ENCODE measurements at places on chromosomes 13 and 19.
A peak's percentile ranks its signal among the peaks of the same experiment; 100 is the strongest.

DNA sequence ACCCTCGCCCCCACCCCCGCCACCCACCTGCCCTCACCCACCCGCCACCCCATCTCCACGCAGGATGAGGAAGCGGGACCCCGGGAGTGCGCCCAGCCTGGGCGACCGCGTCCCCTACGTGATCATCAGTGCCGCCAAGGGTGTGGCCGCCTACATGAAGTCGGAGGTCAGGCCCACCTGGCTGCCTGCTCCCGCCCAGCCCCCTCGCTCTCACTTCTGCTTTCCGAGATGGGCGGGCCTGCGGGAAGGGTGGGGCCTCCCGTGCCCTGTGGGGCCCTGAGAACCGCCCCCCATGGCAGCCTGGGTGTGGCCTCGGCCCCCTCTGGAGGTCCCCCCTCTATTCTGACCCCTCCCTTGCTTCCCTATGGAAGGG lies 3.1 kb upstream of the SPIB start:
- DNase-seq, result no peak

GRCh38 chr19:271856-272255 lies 19.3 kb downstream of the PLPP2 start:
- DNase-seq, result no peak

DNA sequence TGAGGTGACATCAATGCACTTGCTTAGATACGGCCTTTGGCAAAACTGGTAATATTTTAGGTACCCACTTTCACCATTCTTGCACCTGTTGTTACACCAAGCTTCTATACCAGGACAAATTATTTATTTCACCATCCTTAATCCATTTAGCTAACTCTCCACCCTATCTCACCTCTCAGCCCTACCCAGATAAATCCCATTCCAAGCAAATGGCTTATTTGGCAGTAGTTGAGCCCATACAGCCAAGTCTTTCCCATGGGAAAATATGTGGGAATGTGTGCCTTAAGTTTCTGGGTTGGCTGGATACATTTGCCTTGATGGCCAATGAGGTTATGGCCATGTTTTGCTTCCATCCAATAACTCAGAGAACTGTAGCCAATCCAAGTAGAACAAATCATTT lies 551.9 kb downstream of the GPC6 start:
- DNase-seq, result no peak

GRCh38 chr19:51564791-51565190 lies 6.3 kb upstream of the ZNF175 start:
- no peak for DNase-seq

- DNase-seq, result no peak
Observed at GRCh38 chr13:36920616-36921185, 663 bp upstream of the SMAD9 start.

DNA sequence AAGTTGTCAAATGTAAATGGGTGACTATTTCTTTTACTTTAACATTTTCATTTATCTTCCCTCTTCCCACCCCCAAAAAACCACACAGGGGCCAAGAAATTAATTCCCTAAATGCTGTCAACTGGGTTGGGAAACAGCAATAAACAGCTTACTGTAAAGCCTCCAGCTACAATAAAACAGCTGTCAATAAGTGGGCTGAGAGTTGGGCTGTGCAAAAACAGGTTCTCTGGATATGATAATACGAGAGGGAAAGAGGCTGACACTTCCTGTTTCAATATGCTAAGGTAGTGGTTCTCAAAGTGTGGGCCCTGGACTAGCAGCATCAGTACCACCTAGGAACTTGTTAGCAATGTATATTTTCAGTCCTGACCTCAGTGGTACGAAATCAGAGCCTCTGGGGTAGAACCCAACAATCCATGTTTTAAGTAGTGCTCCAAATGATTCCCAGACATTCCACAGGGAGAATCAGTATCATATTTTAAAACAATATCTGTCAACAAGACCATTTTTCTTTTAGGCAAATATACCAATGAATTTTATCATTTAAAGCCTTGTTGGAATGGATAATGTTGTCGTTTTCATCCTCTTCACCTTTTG lies 8.4 kb downstream of the PCDH9 start:
- no peak for DNase-seq

DNA sequence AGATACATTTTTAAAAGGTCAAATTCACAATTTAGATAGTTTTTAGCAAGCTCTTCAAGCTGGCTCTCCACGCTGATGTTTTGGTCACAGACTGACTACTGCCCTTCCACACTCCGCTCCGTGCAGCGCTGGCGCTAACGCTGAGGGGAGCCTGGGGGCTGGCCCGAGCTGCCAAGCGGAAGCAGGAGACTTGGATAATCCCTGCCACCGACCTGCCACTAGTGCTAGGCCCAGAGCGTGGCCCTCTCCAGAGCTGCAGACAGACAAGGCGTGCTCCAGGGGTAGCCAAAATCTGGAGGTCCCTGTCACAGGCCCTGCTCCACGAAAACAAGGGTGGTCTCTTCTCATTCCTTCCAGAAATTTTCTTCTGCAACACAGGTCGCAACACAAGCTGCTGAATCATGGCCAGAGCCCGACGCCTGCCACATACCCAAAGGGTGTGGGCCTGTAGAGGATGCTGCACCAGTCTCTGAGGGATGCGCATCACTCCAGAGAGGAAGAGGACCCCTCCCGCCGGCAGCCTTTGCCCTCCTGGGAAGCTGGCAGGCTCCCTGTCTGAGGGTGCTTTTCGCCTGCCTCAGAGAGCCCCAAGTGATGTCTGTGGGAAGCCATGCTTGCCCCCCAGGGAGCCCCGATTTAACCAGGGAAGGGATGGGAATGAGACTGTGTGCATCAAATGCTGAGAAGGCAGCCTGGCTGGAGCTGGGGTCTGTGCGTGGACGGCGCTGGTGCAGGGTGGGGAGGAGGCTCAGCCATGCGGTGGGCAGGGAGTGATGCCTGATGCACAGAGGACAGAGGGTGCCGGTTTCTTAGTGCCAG lies 21.6 kb downstream of the CAPS start:
- no peak for DNase-seq

GRCh38 chr19:7226739-7227138 lies 67.5 kb downstream of the INSR start:
- DNase-seq, result no peak

DNA sequence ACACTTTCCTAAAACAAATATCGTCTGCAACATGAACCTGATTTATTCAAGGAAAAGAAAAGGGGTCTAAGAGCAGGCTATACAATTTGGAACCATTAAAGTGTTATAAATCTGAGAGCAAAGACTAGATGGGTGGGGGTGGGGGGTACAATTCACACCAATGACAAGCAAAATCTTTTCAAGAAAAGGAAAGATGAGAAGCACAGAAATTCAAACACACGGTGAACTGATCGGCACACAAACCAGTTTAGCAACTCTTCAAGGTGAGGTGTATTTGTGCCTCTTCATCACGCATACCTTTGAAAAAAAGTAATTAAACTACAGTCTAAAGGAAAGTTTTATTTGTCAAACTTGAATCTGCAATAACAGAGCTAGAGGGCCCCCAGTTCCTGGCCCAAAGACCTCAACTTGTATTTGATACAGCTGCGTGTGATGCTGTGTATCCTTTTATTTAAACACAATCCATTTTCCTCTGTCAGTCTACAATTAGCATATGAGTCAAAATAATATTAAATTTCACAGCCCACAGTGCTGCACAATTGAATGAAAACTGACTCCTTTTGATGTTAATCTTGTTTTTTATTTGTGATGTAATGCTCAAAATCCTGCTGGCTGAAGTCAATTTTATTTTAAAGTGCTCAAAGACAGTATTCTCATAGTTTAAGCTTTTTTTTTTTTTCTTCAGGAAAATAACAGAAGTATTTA lies 14.2 kb downstream of the EFNB2 start:
- DNase-seq, result no peak

DNA sequence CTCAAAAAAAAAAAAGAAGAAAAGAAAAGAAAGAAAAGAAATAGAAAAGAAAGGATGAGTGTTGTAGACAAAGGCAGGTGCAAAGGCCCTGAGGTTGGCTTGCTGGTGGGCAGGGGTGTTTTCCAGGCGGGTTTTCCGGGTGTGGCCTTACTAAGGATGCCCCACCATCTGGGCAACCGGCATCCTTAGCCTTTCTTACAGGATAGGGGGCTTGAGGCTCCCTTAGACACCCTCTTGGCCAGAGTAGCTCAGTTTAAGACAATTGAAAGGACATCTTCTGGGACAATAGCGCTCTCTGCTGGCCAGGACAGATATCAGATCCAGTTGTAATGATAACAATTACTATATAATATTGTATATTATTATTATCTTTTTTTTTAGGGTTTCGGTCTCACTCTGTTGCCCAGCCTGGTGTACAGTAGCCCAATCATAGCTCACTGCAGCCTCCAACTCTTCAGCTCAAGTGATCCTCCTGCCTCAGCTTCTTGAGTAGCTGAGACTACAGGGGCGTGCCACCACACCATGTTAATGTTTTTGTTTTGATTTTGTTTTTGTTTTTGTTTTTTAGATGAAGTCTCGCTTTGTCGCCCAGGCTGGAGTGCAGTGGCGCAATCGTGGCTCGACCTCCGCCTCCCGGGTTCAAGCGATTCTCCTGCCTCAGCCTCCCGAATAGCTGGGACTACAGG lies 1.4 kb upstream of the QTRT1 start:
- peak; percentile 26 for DNase-seq

GRCh38 chr19:11674067-11674492 lies 64.7 kb downstream of the ZNF823 start:
- no peak for DNase-seq

- no peak for DNase-seq
Observed at GRCh38 chr19:18083929-18084684, 2.6 kb downstream of the IL12RB1 start.

DNA sequence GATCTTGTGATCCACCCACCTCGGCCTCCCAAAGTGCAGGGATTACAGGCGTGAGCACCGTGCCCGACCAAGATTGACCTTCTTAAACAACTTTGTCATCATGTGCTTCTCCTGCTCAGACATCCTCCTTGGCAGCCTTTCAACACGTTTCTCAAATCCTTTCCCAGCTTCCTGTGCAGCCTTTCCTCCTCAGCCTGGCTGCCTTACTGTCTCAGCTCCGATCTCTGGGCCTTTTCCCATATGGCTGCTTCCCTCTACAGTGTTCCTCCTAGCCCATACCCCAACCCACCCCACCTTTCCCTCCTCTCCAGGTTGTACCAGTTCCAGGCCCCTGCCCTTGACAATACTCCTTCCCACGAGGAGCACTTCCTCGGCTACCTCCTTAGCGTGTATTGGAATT lies 7.2 kb downstream of the PHF11 start:
- no peak for DNase-seq

Measured in stimulated activated CD8-positive, alpha-beta memory T cell treated with anti-CD3 and anti-CD28 coated beads, Interleukin-12 subunit alpha, Interleukin-12 subunit beta, amount 100 ng/mL, for 4 hours (primary cell).